ENCODE measurements at places on chromosomes 7 and 10. TPM values are rescaled to one million over a fixed set of nuclear protein-coding genes. Genes with fewer than 3 reads are reported as not detected.

Gene SSC4D
- 5.3 TPM for total RNA-seq

Gene GPR37
- 1.4 TPM for total RNA-seq

Gene MMP21
- total RNA-seq = not detected

Gene FGL2
- total RNA-seq = not detected

Gene STAG3
- total RNA-seq = 1.3 TPM

Gene C10orf95
- 3.1 TPM for total RNA-seq

Gene TCAF2
- 4.1 TPM for total RNA-seq

Gene ERVW-1
- total RNA-seq = not detected

Gene CCT6A
- total RNA-seq = 354 TPM

Gene EBF3
- total RNA-seq = not detected

Gene IDI1
- 109 TPM for total RNA-seq

Gene GNGT1
- not detected for total RNA-seq

Gene CFAP43
- 0.48 TPM for total RNA-seq

Gene JAKMIP3
- total RNA-seq = not detected

Gene TDRD1
- total RNA-seq = 1.4 TPM

Gene COL26A1
- not detected for total RNA-seq

Gene CYP26C1
- total RNA-seq = 0.24 TPM

Gene DNMBP
- total RNA-seq = 6.6 TPM
